ENCODE measurements at places on chromosomes 2 and 18. TPM values are rescaled to one million over a fixed set of nuclear protein-coding genes. Genes with fewer than 3 reads are reported as not detected.

DNA sequence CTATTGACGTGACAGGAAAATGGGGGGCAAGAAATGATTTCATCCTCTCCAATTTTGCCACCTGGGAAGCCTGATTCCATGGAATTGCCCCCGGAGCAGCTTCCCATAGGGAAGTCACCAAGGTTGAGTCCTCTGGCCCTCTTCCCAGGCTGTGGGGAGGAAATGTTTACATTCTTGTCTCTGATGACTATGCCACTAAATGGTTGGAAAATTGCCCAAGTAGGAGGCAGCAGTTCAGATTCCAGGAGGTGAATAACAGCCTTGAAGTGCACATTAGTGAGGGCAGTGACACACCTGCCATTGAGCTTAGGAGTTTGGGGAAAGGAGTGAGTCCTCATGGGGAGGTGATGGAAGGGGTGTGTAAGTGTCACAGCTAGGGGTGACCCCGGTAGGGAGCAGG lies 449.2 kb upstream of the DCC start:
- DNase-seq, result no peak

The STPG4 gene
- 0.14 TPM for polyA plus RNA-seq

The ACMSD gene
- polyA plus RNA-seq, result not detected

DNA sequence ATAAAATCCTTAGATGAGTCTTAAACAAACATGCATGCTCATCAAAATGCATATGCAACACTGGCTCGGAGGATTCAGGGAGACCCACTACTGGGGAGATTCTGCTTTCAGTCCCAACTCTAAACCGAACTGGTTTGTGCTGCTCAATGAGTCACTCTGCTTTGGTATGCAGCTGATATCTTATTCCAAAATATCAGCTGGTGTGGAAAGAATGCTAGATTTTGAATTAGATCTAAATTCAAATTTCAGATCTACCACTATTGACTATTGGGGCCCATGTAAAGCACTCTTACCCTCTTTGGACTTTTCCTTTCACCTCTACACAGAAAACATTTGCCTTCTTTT lies 39.2 kb upstream of the TTN start:
- no peak for DNase-seq

DNA sequence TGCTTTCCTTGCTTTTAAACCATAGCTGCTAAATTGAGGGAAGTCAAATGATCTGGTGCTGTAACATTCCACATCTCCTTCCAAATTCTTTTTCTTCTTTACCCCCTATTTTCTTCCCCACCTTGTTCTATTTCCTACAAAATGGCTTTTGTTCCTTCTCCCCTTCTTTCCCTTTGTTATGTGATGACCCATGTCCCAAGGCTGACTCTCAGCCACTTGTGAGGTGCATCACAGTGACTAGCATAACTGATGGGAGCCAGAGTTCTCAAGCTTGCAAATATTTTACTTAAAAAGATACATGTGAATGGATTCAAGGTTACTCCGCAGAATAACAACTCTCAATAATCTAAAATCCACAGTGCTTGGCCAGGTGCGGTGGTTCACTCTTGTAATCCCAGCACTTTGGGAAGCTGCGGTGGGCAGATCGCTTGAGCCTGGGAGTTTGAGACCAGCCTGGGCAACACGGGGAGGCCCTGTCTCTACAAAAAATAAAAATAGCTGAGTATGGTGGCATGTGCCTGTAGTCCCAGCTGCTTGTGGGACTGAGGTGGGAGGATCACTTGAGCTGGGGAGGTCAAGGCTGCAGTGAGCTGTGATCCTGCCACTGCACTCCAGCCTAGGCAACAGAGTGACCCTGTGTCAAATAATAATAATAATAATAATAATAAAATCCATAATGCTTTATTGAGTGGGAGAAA lies 100.1 kb upstream of the CERS6 start:
- no peak for DNase-seq

- DNase-seq, result no peak
These were observed 233.1 kb upstream of the MEX3C start for GRCh38 chr18:51430538-51430937.

The TEKT4 gene
- not detected for polyA plus RNA-seq

DNA sequence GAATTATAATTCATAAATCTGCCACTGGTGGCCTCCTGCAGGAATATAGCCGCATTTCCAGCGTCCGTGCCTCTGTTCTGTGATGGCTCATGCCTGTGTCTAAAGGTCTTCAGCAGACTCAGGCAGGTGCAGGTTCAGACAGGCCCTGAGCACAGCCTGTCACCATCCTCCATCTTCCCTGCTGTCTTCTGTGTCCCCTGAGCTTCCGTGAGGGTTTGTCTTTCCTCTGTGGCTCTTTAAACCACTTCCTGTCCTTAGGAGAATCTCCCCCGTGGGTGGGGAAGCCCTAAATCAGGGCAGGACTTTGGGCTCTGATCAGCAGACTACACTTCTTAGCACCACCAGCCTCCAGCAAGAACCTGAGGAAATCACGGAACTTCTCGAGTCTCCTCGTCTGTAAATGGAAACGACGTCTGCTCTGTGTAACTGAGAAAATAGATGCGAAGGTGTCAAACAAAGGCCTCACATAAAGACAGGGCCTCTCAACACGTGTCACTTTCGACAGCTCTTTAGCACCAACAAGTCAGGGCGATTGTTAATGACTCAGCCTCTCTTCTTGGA lies 24.1 kb upstream of the NFATC1 start:
- DNase-seq, result no peak

The RIT2 gene
- not detected for polyA plus RNA-seq

The G6PC2 gene
- polyA plus RNA-seq, result not detected

The CROCC2 gene
- not detected for polyA plus RNA-seq

- no peak for DNase-seq
These were observed 140.8 kb downstream of the PIK3C3 start for GRCh38 chr18:42095732-42096377.

- DNase-seq, result no peak
These were observed 44.4 kb downstream of the PTPN2 start for GRCh38 chr18:12839526-12840196.

The OTOS gene
- polyA plus RNA-seq, result not detected

DNA sequence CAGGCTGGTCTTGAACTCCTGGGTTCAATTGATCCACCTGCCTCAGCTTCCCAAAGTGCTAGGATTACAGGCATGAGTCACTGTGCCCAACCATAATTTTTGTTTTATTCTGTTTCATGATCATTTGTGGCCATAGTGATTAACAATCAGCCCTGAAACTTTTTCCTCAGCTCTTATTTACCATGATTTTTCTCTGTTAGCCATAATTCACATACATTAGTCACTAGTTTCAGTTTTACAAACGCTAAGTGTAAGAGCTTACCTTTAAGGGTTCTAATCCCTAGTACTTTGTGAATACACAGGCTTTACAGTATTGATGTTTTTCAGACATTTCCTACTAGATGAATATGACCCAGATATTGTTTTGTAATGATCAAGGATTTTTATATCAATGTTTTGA lies 216.1 kb downstream of the DPP4 start:
- no peak for DNase-seq

- DNase-seq, result no peak
These were observed 73.7 kb downstream of the SP3 start for GRCh38 chr2:173891315-173892037.

The GKN2 gene
- polyA plus RNA-seq, result 3.3 TPM
